ENCODE measurements at places on chromosomes 2 and 18.

GRCh38 chr18:54210463-54210862 is 14.0 kb downstream of the MBD2 start:
- DNase-seq, result no peak

- no peak for DNase-seq
Observed at GRCh38 chr2:47497843-47498460, 95.0 kb downstream of the MSH2 start.

DNA sequence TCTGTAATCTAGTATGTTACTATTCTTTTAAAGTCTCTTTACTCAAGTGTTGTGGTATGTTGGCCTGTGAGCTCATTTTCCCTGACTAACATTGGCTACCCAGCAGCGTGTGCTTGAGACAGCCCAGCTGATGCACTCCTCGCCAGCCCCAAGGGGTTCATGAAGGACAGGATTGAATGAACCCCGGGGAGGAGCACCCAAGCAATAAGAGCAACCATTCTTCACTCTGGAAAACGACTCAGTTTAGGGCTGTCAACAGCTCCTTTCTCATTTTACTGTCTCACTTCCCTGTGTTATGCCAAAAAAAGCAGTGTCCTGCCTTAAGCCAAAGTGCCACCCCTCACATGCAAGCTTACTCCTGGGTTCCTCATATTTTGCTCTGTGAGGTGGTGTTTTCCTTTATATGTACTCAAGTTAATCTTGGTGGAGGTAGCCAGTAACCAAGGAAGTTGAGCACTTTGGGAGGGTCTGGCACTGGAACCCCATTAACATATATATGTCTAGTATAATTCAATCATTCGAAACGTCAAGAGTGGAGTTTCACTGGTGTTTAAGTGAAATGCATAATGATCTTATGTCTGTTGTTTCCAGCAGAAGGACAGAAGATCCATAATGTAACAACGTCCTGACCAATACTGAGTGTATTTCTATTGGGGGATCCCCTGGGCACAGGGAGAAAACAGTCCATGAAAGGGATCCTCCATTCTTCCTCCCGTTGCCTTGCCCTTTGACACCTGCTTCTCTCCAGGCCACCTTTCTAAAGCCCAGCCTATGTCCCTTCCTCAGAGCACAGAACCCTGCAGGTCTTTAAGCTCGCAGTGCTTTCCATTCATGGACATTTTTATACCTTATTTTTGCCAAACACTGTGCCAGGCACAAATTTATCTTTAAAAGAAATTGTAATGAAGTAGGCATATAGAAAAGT is 43.2 kb downstream of the ATIC start:
- DNase-seq, result no peak

GRCh38 chr2:216352653-216353270 is 19.5 kb downstream of the MARCHF4 start:
- DNase-seq, result no peak

GRCh38 chr2:26540961-26541360 is 63.0 kb upstream of the OTOF start:
- no peak for DNase-seq

DNA sequence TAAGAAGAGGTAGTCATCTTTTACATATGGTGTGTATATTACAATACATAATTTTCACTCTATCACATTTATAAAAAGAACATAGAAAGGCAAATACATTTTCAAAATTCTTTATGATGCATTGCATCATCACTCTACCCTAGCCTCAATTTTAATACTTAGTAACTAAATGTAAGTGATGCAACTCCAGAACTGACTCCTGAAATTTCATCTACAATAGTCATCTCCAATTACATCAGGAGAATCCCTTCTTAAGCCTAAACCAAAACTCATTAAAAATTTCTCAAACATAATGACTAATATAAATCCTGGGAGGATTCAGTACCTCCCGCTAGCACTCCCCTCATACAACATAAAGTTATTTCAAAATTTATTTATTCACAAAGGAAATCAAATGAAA is 15.9 kb downstream of the TMX3 start:
- DNase-seq, result no peak

DNA sequence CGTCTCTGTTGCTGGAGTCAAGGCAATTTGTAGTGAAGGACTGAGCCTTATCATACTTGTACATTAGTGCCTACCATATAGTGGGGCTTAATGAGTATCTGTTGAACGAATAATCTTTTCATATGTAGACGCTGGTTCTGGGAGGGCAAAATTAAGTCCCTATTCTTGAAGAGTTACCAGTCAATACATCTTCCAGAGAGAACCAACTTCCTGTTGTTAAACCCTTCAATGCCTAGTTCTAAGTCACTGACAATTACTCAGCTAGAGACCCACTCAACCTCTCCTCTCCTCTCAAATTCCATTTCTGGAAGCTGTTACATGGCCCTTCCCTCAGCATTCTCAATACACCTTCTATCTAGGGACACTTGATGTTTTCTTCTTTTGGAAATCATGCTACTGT is 1.1 kb upstream of the MOB4 start:
- DNase-seq, result peak; percentile 10

DNA sequence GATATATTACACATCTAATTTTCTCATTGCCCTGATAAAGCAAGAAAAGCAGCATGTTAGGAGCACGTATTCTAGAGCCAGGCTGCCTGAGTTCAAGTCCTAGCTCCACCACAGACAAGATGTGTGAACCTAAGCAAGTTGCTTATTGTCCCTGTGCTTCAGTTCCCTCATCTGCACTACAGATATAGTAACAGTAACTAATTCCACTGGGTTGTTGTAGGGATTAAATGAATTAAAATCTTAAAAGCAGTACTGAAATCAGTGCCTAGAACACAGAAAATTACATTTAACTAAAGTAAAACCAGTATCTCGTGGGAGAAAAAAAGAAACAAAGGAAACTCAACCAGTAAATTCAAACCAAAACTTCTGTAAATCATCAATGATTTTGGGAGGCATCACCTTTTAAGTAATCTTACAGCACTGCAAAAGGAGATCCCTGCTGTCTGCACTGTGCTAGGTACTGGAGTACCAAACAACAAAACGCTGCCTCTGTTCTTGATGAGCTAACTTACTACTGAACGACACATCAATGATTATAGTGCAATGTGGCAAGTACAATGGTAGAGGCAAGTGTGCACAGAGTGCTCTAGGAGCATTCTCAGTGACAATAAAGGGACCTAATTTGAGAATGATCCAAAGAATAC is 7.9 kb downstream of the MAP3K2 start:
- no peak for DNase-seq

DNA sequence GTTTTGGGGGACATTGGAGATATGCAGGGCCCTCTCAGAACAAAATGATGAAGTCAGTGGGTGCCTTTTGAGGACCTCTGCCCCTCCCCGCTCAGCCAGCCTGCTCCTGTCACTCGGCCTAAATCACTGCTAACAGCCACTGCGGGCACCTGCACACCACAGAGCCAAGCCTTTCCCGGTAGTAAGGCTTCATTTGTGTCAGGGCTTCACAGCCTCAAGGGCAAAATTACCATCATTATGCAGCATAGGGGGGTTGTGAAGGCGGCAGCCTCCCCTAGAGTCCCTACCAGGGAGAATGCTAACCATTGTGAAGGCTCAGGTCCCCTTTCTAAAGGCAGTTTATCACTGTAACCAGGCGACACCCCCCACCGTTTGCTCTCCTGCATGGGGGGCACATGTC is 519.8 kb upstream of the MYT1L start:
- no peak for DNase-seq

DNA sequence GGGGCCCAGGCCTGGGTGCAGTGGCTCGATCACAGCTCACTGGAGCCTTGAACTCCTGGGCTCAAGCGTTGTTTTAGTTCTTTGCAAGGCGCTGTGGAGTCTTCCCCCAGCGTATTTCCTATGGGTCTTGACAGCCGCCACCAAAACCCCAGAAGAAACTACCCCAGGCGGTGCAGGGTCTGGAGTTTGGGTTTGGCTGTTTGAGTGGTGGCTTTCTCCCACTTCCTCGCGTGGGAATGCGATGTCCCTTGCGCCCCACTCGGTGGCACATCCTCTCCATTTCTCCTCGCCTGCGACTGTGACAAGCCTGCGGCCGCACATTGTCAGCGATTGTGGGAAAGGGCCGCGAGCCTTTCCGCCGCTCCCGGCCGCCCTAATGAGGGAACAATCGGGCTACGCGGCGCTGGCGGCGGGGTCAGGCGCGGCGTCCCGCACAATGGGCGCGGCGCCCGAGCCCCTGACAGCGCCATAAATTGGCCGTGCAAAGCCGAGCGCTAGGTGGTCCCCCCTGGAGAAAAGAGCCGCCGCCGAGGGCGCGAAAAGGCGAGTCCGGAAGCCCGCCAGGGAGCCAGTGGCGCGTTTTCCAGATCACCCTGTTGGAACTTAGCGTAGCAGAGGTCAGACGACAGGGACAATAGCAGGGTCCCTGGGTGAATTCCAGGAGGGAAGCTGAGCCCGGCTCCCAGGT is 194.9 kb upstream of the POU3F3 start:
- DNase-seq, result peak; percentile 12

DNA sequence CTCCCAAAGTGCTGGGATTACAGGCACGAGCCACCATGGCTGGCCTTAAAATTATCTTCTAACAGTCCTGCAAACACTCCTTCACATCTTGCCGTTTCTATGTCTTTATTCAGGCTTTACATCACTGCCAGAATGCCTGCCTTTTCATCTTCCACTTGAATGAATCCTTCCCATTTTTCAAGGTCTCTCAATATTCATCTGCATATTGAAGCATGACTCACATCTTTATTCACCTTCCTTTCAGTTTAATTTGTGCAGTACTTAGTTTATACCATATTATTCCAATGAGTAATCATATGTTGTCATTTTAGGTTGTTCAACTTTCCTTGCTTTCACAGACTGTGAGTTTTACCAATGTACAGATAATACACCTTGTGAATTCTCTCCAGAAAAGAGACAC is 510.1 kb upstream of the PIK3C3 start:
- no peak for DNase-seq

DNA sequence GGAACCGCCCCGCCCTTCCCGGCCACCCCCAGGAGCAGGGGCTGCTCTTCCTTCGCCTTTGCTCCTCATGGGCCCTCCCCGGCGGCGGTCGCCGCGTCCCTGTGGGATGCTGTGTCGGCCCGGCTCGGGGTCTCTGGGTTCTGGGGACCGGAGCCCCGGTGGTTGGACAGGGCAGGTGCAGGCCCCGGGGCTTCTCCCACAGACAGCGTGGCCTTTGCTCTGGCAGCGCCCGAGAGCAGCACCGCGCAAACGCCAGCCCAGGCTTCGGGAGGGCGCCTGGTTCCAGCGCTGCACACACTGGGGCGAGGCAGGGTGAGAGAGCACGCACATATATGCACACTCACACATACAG is 9.0 kb upstream of the KCNG2 start:
- no peak for DNase-seq

DNA sequence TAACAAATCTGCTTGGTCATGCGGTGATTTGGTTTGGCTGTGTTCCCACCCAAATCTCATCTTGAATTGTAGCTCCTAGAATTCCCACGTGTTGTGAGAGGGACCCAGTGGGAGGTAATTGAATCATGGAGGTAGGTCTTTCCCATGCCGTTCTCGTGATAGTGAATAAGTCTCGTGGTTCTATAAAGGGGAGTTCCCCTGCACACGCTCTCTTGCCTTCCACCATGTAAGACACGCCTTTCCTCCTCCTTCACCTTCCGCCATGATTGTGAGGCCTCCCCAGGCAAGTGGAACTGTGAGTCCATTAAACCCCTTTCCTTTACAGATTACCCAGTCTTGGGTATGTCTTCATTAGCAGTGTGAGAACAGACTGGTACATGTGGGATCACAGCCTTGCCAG is 36.7 kb downstream of the TRABD2A start:
- DNase-seq, result no peak

DNA sequence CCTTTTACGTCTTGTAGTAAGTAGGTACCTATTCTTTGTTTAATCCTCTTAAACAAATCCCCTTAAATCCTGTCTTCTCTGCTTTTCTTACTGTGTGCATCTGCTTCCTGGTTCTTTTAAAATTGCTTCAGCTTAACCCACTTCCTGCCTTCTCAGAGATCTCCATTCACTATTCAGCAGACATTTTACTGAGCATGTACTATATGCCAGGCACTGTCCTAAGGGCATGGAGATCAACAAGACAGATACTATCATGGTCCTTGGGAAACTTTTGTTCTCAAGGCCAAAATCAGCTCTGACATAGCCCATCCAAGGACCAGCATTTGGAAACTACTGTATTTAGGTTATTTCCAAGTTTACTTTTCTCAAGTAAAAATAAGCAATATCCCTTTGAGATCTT is 227.5 kb downstream of the TPGS2 start:
- DNase-seq, result no peak

DNA sequence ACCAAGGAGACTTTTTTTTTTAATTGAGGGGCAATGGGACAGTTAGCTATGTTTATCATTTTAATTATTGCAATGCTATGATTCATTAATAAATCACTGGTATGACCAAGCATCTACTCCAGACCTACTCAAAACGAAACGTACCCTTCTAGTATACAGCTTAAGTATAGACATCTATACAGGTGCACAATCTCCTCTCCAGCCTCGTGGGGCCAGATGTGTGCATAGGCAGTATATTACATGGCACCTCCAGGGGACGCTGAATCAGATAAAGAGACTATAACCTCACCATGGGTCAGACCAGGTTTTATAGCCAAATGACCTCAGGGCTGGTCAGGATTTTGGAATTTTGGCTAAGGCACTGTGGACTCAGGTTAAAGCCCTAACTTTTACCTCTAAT is 86.6 kb downstream of the SS18 start:
- no peak for DNase-seq

DNA sequence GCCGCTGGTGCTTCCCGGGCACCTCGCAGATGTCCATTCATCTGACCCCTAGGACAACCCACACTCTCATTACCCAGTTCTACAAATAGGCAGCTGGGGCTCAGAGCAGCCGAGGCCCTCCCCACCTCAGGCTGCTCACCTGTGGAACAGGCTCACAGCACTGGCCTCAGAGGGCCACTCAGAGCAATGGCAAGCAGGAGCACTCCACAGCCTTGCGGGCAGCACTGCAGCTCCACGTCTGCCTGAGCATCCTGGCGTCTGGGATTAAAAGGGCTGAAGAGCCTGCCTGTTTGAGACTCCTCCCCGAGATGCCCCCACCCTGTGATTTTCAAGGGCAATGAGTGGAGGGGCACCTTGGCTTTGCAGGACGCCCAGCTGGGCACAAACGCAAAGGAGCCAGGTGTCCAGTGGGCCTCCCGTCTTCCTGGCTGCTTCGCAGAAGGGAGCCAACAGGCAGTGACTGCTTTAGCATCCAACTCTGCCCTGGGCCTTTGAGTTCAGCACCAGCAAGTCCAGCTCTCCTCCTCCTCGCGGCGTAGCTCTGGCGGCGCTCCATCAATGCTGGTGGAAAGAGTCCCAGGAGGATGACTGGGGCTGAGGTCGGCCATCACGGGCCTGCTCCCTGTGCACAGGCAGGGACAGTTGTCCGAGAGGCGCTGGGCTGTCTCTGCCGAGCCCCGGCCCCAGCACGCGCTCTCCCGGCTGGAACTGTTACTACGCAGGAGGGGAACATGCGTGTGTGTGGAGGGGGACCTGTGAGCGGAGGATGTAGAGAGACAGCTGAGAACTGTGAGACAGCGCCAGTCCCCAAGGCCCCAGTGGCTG is 297.2 kb downstream of the NDUFA10 start:
- no peak for DNase-seq

GRCh38 chr2:127552336-127552735 is 16.9 kb downstream of the MYO7B start:
- DNase-seq, result no peak

- peak; percentile 66 for DNase-seq
Observed at GRCh38 chr18:30280861-30281470, 761.6 kb downstream of the DSC3 start.

- DNase-seq, result no peak
Observed at GRCh38 chr2:236608188-236608525, 38.5 kb downstream of the ACKR3 start.

- DNase-seq, result no peak
Observed at GRCh38 chr18:30034818-30035217, 1007.7 kb downstream of the DSC3 start.

- no peak for DNase-seq
Observed at GRCh38 chr2:18559531-18560030, 872 bp downstream of the RDH14 start.
